ENCODE measurements at places on chromosomes 3 and 15.

DNA sequence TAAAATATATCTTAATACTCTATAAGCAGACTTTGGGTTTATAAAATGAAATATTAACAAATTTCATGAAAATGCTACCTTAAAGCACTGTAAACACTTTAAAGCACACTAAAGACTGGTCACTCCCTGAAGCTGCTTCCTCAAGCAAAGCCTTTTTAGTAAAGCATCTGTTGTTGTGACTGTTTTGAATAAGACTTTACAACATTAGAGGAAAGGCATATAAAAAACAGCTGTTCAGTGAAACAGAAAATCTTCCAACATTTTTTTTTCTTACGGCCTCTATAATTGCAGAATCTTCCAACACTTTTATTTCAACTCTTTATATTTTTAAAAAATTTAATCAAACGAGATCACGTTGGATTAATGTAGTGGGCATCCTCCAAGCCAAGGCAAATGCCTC is 48.1 kb downstream of the GRK7 start:
- no peak for DNase-seq

- DNase-seq, result no peak
These were observed 125.8 kb upstream of the MRPS22 start for GRCh38 chr3:139218046-139218445.

DNA sequence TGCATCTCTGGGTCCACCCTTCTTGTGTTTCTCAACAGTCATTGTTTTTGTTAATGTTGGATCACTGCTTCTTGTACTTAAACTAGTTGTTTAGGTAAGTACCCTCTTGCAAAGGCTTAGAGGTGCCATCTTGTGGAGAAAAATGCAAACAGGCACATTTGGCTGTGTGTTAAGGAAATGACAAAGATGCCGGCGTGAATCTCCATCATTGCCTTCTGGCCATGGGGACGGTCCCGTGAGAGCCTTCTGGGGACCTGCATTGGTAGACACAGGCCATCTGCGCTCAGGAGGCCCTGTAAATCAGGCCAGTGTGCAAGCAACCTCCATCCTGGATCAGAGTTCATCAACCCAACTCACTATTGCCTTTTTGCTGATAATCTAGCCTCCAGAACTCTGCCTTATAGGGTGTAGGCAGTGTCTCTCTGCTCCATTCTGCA is 158.6 kb upstream of the NR2E3 start:
- DNase-seq, result no peak

DNA sequence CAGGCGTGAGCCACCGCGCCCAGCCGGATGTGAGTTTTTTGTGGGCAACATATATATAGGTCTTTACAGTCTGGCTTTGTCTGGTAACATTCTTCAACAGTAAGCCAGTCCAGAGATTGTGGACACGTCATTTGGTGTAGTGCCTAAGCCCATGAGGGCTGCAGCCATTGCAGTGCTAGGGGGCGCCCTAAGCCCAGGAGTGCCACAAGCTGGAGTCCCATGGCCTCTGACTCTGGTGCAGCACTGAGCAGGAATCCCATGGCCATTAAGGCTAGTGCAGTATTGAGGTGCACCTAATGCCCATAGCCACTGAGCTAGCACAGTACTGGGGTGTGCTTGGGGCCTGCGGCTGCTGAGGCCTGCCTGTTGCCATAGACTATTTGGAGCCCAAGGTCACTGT is 136.4 kb upstream of the NDN start:
- no peak for DNase-seq

- no peak for DNase-seq
These were observed 320.0 kb upstream of the PPP2R3A start for GRCh38 chr3:135645541-135645940.

GRCh38 chr15:52303093-52303772 is 7.6 kb upstream of the MYO5C start:
- no peak for DNase-seq

GRCh38 chr3:112958811-112959560 is 15.9 kb downstream of the CD200R1 start:
- DNase-seq, result no peak

DNA sequence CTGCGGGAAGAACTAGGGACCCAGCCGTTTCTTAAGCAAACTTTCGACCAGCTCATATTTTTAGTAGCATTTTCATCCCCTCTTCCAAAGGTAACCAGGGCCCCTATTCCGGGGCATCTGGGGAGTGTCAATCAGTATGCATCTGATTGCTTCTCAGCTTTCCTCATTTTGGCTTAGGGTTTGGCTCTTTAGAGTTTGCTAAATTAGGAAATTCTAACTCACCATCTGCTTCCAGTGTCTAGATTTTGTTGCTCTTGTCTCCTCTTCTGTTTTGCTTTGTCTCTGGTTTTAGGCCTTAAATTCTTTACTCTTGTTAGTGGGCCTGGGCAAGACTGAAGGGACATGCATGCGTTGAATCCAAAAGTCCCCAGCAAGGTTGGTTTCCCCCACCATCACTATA is 9.6 kb upstream of the ABTB1 start:
- no peak for DNase-seq

DNA sequence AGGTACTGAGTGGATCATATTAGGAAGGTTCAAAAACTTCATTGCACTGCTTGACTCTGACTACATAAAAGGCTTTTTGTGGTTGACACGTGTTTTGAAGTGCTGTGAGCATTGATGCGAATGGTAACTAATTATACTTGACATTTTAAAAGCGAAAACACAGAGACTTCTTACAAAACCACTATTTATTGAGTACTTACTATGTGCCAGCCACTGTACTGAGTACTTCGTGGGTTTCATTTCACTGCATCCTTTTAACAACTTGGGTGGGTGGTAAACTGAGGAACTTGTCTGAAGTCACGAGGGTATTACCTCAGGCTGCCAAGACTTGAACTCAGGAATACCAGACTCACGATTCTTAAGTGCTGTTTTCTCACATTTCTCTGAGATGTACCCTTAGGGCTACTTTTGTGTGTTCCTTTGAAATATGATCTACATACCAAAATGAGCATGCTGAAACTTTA is 45.3 kb upstream of the PPP4R2 start:
- no peak for DNase-seq

GRCh38 chr3:46821553-46821952 is 41.7 kb downstream of the MYL3 start:
- no peak for DNase-seq

DNA sequence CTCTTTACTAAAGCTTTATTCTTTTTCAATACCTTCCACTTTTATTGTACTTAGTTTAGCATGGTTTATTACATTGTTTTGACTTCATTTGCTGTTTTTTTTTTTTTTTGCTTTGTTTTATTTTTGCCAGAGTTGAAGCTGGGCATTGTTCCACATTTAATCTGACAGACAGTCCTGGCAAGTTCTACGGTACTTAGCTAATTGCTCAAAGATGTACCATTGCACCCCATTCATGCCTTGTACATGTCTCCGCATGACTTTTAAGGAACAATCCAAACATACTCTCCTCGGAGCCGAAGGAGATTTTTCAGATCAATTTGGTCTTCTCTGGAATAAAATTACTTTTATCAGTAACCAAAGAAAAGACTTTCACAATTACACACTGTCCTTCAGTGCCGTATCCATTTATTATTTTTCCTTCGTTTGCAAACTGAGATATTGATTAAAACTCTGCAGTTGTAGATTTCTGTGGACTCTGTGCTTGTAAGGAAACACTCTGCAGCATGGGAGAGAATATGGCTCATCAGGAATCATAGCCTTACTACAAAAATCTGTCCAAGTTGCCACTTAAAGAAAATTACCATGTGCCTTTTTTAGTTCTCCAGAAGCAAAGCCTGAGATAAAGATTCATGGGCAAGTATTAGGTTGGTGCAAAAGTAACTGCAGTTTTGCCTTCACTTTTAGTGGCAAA is 952.0 kb downstream of the AGBL1 start:
- DNase-seq, result no peak

GRCh38 chr15:33959844-33960548 is 8.3 kb upstream of the CHRM5 start:
- no peak for DNase-seq

GRCh38 chr15:41072013-41072412 is 44.1 kb downstream of the INO80 start:
- DNase-seq, result no peak

- no peak for DNase-seq
These were observed 499.9 kb downstream of the TBL1XR1 start for GRCh38 chr3:176697284-176697889.

DNA sequence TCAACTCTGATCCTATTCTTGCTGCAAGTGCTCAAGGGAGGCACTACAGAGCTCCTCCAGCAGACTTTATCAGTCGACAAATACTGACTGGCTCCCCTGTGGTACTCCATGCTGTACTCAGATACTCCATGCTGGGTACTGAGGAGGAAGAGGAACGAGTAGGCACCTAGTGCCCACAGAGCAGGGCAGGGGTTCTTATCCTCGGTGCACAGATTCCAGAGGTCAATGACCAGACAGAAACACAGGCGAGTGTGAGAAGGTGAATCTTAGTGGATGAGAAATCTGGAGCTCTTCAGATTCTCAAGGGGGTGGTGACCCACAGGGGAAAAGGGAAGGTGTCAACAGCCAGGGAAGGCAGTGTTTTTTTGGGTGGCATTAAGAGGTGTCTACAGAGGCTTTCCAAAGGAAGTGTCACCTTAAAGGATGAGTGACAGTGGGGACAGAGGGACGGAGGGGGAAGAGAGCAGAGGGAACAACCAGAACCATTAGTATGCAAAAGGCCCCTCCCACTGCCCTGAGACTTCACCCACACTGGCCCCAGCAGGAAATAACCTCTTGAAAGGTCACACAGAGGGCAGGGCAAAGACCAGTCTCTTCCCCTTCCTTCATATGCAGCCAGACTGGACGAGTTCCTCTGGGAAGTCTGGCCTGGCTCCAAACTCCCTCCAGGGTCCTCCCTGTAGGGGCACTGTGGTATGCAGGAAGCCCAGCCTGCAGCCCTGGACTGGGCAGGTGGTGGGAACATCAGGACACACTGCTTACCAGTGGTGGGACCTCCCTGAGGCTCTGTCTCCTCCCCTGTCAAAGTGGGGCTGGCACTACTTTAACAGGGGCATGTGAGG is 27.5 kb downstream of the CCDC12 start:
- no peak for DNase-seq

GRCh38 chr3:11995120-11995519 is 9.1 kb upstream of the SYN2 start:
- DNase-seq, result no peak

GRCh38 chr3:171374260-171374659 is 85.9 kb downstream of the TNIK start:
- DNase-seq, result no peak

DNA sequence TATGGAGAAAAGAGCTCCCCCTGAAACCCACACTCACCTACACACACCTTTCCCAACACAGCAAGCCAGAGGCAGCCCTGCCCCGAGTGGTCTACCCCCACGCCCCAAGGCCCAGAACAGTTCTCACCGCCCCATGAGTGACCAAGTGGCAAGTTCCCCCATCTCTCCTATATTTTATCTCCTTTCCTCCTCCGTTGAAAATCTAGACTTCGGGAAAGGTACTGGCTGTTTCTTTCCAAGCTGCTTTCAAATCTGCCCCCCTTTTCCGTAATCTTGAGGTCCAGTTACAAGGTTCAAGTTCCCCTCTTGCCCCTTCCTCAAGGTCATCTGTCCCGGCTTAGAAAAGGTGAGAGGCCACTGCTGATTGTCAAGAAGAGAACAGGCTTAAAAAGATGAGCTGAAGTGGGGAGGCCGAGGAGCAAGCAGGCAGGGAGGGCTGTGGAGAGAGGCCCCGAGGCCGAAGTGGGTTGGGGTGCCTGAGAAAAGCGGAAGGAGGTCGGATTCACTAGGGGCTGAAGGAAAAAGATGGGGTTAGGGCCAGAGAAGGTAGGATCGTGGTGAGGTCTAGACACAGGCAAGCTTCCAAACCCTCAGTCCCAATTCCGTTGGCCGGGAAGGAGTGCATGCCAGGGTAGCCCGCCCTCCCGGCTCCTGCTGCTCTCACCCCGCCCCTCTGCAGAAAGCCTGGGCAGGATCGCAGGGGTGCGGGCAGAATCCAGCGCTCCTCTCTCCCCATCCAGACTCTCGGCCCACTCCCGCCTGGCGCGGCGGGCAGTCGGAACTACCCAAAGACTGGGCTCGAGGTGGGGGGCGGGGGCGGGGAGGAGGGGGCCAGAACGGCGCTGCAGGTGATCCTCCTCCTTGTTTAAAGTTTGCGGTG is 1.7 kb downstream of the SEMA5B start:
- no peak for DNase-seq

DNA sequence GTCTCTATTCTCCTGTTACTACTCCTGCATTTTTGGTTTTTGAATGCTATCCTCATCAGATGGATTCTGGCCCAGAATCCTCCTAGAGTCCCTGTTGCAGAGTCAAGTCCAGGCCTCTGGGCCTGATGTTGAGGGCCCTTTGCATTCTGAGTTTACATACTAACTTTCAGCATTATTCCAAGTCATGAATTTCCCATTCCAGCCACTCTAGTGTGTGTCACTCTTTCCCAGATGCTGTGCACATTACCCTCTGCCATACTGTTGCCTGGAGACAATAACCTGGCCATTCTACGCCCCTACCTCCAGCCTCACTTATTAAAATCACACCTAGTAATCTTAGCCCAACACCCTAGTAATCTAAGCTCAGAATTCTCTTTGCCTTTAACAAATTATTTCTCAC is 53.4 kb downstream of the GXYLT2 start:
- no peak for DNase-seq

GRCh38 chr15:95327183-95327525 is 1003.3 kb upstream of the NR2F2 start:
- no peak for DNase-seq

- DNase-seq, result no peak
These were observed 26.2 kb downstream of the POLR2M start for GRCh38 chr15:57732526-57733331.

DNA sequence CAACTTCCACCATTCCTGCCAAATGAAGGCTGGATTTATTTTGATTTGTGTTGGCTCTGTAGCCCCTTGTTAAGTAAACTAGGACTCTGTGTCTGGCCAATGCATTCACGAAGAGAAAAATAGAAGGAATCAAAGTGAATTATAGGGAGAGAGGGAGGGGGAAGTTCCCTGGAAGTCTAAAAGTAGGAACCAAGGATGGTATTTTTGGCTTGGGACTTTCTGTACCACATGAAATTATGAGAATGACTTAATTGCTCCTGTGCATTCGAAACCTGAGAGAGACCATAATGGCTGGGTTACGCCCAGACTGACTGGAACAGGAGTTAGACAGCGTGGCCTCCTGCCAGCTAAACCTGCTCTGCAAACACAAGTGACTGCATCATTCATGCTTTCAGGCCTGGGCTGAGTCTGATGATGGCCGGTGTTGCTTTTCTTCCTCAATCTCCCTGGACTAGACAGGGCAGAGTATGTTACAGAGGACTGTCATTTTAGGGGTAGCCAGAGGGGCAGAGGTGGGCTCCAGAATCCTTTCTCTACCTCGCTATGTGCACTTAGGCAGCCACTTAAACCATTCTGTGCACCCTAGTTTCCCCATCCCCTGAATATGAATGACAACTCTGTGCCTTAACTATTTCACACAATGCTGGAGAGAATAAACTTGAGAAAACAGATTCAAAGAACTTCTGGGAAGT is 58.9 kb downstream of the MYO1E start:
- DNase-seq, result no peak

GRCh38 chr3:31356941-31357340 is 175.8 kb upstream of the STT3B start:
- no peak for DNase-seq

GRCh38 chr3:155398046-155398445 is 104.6 kb upstream of the STRIT1 start:
- no peak for DNase-seq

GRCh38 chr3:150146991-150147761 is 176.5 kb upstream of the PFN2 start:
- no peak for DNase-seq
